Omental fat pad (tissue), 4 donors: ENCODE measurements at places on chromosomes 7 and 10. TPM values are rescaled to one million over a fixed set of nuclear protein-coding genes. Genes with fewer than 3 reads are reported as not detected.

- DNase-seq: no peak
These were observed 99.2 kb downstream of the ATXN7L1 start for GRCh38 chr7:105776986-105777910.

GRCh38 chr7:85749696-85750453, 563.0 kb upstream of the SEMA3D start:
- no peak for DNase-seq

- no peak for DNase-seq
These were observed 56.0 kb downstream of the CPXM2 start for GRCh38 chr10:123835575-123835974.

- no peak for DNase-seq
These were observed 62.7 kb downstream of the EZH2 start for GRCh38 chr7:148821422-148821821.

DNA sequence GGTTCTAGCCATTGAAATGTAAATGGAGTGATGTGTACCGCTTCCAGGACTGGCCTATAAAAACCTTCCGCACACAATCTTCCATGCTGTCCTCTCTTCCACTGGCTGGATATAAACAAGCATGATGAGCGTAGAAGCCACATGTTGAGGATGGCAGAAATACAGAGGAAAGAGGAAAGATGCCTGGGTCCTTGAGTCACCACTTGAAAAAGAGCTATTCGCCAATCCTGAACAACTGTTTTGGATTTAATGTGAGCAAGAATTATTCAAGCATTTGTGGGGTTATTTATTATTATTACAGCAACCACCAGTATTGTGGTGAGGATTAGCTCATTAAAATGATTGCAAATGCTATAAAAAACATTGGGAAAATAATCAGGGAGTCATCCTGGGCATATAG, 45.8 kb upstream of the PLXNA4 start:
- DNase-seq: no peak

DNA sequence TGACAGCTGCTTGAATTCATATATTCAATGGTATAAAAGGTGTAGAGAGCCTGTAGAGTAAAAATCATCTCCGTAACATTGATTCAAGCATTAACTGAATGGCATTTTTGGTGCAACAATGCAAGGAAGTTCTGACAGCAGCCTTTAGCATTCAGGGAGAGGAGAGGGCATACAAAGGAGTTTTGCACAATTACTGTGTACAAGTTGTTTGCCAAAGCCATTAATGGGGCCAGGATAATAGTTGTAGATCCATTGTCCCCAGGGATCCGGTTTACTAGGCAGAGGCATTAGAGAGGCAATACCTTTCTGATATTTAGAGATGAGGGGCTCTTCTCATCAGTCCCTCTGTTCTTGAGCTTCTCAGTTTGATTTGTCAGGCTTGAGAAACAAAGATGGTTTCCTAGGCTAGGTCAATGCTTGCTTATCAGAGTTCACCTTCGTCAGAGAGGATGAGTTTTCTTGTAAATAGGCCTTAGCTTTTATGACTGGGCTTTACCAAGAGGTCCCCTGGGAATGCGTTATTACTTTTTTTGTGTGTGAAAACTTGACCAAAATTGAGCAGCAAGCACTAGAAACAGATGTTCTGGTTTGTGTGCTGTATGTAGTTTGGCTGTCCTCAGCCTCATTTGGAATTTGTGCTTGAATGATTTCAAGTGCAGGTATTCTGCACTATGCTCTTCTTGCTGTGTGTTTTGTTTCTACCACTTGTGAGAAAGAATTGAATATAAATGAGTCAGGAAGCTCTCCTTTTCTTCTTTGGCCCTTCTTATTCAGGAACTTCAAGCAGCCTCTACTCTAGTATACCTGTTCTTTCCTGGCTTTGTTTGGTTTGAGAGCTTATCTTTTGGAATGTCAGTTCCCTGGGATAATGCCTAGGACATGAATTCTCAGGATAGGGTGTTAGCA, 32.0 kb downstream of the SND1 start:
- DNase-seq: no peak

DNA sequence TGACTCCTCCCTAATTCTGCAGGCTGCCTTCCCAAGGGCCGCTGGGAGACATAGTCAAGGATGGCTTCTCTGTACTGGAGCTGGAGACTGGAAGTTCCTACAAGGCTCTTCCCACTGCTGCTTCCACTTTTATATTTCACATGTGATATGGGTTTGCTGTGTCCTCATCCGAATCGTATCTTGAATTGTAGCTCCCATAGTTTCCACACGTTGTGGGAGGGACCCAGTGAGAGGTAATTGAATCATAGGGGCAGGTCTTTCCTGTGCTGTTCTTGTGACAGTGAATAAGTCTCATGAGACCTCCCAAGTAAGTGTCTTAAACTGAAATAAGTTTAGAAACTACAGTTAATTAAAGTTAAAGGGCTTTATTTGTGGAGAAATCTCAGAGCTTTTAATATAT, 47.0 kb upstream of the BICC1 start:
- DNase-seq: no peak

DNA sequence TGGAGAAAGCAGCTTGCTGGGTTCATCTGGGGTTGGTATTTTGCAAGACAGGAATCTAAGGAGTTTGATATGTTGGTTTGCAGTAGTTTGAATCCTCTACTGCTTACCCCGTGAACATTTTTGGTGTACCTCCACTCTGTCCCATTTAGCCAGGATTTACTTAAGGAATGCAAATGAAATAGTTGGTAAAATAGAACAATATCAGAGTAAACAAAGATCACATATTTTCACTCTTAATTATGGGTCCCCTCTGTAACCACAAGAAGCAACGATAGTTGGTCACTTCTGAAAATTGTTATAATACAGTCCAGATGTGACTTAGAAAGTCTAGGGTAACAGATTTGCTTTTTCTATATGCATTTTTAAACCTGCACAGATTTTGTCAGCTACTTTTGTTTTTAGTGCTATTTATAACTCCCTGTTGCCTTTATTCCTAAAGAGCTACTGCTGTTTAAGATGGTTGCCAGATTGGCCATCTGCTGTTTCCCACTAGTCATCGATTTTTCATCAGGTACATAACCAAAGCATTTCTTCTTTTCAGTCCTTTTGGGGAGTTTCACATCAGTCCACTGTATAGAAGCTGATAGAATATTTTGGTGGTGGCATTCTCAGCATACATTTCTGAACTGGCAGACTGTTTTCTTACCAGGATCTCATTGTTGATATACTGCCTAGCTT, 37.6 kb downstream of the MAPK8 start:
- no peak for DNase-seq

- no peak for DNase-seq
These were observed 125.9 kb upstream of the FZD8 start for GRCh38 chr10:35768011-35768410.

DNA sequence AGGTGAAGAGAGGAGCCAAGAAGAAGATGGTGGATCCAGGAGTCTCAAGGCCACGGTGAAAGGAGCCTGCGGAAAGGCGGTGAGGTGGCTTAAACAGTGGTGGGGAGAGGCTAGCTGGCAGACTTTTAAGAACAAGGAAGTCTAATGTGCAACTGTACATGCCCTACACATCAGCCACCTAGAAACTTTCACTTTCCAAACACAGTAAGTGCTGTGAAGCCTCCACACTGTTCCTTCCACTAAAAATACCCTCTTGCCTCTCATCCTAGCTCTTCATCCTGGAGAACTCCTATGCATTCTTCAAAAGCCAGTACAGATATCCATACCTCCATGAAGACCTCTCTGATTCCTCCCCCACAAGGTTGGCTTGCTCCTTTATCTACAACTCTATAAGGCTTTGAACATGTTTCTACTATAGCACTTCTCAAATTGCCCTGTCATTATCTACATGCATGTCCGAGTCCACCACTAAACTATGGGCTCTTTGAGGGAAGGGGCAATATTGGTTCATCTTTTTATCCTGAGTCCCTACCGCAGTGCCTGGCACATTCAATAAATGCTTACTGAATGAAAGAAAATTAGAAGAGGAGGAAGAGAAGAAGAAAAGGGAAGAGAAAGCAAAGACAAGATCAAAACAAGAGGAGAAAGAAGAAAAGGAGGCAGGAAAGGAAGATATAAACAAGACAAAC, 54.2 kb downstream of the DNAJC12 start:
- DNase-seq: no peak

- DNase-seq: no peak
These were observed 113.6 kb upstream of the ADAM12 start for GRCh38 chr10:126501828-126502227.

GRCh38 chr10:91163869-91164474, 56.5 kb upstream of the PCGF5 start:
- peak; percentile 83 for DNase-seq

The SFTPA1 gene
- not detected for total RNA-seq

DNA sequence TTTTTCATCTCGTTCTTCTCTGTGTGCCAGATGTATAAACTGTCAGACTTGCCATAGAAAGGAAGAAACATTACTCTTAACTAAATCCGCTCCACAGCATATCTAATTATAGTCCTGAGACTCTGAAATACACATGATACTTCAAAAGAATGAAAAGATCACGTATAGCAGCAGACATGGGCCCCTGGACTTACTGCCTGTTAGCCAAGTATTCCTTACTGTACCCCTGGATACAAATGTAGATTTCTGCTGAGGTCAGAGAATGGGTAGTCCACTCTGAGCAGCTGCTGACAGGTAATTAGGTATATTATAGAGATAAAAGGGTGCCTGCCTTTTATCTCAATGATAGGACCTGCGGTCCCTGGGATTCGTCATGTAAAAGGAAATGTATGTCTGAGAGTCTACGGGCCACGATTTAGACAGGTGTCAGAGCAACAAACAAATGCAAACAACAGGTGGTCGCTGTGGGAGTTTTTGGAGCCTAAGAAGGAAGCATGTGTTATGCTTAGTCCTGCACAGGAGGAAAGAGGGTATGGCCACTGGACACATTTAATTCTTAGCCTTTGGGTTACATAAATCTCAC, 69.4 kb downstream of the VOPP1 start:
- no peak for DNase-seq

The NEUROD6 gene
- not detected for total RNA-seq

DNA sequence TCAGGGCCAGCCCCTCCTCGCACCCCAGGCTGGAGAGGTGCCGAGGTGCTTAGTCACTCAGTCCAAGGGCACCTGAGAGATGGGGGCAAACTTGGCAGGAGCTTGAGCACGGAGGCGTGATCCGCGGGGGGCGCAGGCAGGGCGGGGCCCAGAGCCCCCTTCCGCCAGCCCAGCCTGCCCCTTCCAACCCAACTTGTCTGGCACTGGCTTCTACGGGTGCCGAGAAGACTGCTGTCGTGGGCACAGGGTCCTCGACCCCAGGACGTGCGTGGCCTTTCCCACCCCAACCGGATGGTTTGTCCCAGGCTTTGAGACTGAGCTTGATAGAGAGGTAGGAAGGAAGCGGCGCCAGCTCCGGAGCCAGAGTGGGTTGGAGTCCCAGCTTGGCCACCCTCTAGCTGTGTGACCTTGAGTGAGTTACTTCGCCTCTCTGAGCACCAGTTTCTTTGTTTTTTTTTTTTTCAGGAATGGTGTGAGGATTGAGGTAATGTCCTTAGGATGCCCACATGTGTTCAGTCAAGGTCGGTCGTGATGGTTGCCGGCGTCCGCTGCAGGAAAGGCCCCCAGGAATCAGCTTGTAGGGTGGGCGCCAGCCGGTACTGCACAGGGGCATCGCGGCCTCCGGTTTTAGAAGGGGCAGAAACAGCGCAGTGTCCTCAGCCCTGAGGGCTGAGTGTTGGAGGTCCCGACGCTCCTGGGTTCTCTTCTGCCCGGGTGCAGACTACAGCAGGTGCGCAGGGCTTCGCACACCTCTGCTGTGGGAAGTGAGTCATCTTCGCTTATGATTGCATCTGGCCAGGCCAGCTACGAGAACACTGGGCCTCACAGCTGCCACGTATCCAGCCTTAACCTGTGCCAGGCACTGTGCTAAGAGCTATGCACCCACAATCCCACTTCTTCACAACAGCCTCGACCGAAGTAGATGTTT, 28.6 kb upstream of the VAX1 start:
- DNase-seq: no peak

DNA sequence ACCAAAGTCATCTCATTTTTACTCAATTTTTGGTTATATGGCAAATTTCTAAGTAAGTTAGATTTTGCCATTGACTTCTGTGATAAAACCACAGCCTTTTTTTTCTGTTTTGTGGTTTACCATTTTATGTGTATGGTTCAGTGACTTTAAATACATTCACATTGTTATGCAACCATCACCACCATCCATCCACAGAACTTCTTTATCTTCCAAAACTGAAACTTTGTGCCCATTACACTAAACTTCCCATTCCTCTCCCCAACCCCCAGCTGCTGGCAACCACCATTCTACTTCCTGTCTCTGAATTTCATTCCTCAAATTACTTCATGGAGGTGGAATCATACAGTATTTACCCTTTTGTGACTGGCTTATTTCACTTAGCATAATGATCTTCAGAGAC, 280.4 kb upstream of the TCERG1L start:
- no peak for DNase-seq

DNA sequence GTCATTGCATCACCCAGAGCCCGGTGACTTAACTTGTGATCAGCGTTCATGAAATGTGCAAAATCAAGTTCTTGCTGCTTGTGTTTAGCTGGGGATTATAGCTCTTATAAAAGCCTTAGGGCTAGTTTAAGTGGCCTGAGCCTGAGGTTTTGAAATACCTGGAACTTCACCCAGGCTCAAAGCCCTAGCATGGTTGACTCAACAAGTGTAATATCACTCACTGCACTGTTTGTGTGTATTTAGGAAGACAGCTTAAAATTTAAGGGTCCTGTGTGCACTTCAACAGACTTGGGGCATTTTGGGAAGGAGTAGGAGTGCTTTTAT, 489.5 kb downstream of the GATA3 start:
- no peak for DNase-seq

- no peak for DNase-seq
These were observed 72.1 kb downstream of the GRK5 start for GRCh38 chr10:119279441-119279840.

GRCh38 chr7:43511769-43512515, 71.0 kb upstream of the STK17A start:
- DNase-seq: no peak

DNA sequence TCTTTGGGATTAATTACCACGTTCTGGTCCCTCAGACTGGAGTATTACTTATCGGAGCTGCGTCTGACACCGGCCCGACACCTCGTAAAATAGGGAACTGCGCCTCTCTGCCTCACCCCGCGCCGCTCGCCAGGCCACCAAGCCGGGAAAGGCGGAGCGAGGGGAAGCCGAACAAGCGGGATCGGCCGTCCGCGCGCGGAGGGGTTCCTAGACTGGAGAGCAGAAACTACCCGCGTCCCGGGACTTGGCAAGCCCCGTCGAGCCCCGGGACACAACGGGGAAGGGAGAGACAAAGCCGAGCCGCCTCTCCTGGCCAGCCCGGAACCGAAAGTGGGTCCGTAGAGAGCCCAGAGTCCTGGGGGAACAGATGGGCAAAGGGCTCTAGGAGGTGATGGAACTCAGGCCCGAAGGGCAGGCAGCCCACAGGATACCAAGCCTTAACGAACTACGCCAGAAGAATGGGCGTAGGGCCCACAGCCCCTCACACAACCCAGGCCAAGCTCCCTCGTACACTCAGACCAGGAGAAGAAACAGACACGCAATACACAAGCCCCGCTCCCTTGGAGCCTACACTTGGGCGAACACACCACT, 6.5 kb downstream of the LBX1 start:
- no peak for DNase-seq

The VGF gene
- not detected for total RNA-seq

The GIMAP6 gene
- total RNA-seq: 16.8 TPM

The ZNF503 gene
- total RNA-seq: 8.9 TPM

The WDFY4 gene
- 7.5 TPM for total RNA-seq

- DNase-seq: no peak
These were observed 64.9 kb downstream of the PLPP4 start for GRCh38 chr10:120521880-120522279.
